Right ventricle myocardium superior (tissue), 1 donor: ENCODE measurements at places on chromosomes 3 and 15. TPM values are rescaled to one million over a fixed set of nuclear protein-coding genes. Genes with fewer than 3 reads are reported as not detected.

- no peak for DNase-seq
Measured at GRCh38 chr15:44319385-44319784, 30.9 kb downstream of the GOLM2 start.

DNA sequence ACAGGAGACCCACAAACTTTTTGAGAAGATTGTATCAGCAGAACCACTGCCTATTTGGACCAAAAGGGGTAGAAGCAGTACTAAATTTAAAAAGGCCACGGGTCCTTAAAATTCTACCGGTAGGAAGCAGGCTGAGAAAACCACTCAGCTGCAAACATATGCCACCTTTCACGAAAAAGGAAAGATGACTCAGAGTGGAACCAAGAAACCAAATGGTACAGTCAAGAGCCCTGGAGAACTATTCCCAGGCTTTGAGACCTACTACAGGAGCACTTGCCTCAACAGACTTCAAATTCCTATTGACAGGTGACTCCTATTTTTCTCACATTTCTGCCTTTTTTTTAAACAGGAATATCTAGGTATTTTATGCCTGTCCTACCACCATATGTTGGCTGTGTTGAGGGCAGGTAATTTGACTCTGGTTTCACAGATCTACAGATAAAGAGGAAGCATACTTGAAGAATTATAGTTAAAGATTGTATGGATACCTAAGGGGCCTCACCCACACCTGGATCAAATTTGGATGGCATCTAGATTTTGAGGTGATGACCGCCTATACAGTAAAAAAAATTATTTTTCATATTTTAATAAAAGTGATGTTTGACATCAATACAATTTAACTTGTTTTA, 10.1 kb downstream of the GOLIM4 start:
- no peak for DNase-seq

GRCh38 chr3:32453346-32453745, 49.3 kb downstream of the CMTM6 start:
- no peak for DNase-seq

DNA sequence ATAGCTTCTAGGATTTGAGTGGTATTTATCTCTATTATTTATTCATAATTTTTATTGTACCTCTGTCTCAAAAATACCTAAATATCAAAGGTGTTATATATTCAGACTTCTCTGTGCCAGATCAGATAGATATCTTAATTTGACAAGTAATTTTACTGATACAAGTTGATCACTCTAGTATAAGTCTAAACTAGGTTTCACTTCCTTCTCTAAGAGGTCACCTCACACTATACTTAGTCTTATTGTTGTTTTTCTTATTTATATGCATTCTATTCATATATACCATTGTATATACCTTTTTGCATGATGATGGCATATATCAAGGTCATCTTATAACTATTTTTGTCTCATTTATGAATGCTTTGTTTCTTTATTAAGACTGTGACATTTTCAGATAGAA, 26.4 kb upstream of the HGD start:
- DNase-seq = no peak

DNA sequence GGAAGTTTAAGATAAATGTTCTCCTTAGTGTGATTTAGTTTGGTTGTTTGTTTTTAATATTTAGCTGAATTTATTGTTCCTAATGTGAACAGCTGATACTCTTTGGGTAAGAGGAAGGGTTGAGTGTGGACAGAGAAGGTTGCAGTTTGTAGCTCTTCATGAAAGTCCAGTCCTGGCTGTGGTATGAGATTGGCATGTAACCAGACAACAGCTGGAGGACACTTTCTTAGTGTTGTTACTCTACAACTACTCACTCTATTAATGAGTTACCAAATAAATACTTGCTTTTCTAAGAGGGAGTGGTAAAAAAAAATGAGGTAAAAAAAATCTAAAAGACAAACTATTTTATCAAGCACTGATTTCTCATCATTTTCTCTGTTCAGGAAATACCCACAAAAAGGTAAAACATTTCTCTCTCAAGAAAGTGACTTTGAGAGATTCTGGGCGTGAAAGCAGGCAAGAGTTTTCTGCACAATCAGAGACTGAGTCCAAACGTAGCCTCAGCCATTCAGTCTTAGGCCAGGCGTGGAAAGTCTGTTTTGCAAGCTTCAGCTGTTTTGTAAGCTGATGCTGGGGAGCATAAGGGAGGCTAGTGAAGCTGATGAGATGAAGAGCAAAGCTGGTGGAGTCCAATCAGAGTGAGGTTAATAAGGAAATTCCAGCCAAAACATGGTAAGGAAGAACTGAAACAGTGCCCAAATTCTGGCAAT, 138.5 kb upstream of the ARPP21 start:
- no peak for DNase-seq

GRCh38 chr3:64852738-64853137, 164.9 kb upstream of the ADAMTS9 start:
- DNase-seq = no peak

- DNase-seq = no peak
Measured at GRCh38 chr3:152399374-152399773, 130.6 kb downstream of the MBNL1 start.

DNA sequence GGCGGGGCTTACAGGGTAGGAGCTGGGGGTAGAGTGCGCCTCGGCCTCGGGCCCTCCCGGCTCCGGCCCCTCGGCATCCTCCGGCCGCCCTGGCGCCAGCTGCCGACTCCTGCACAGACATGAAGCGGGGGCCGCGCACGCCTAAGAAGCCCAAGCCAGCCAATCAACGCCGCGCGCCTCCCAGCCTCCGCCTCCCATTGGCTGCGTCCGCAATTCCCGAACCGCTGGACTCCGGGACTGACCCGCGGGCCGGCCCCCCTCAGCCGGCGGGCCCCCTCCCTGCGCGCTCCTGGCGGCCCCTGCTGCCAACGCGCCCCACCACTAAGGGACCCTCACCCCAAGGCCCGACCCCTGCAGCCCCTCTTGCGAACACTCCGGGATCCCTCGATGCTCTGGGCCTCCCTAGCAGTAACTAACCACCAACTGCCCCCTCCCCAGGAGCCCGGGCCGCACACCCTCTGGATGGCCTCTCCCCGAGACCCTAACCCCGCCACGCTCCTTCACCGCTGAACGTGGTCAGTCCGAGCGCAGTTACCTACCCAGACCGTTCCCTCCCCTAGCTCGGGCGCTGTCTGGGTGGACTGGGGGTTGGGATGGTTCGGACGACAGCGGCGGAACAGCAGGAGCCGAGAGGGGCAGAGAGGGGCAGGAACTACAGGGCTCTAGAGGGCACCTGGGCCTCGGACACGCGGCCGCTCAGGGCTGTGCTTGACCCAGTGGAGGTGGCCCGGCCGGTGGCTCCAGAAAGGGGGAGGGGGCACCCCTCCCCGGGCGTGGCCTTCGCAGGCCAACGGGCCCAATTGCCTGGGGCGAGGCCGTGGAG, 5.0 kb downstream of the GATA2 start:
- DNase-seq = peak; percentile 93

DNA sequence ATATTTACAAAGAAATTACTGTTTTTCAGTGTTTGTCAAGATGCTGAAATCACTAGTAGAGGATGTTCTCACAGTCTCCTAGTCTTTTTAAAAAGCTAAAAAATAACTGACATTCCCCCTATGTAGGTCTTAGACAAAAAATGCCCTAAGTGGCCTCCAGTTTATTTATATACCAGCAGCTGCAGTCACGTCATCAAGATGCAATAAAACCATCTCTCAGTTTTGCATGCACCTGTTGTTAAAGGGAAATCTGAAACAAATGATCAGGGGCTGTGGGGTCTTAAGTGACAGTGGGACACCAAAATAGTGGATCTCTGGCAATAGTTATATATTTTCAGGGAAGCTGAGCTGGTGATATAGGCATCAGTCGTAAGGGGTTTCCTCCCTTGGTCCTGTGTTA, 146.5 kb upstream of the ARPP21 start:
- DNase-seq = no peak

- DNase-seq = no peak
Measured at GRCh38 chr3:189449084-189449483, 182.1 kb upstream of the TP63 start.

DNA sequence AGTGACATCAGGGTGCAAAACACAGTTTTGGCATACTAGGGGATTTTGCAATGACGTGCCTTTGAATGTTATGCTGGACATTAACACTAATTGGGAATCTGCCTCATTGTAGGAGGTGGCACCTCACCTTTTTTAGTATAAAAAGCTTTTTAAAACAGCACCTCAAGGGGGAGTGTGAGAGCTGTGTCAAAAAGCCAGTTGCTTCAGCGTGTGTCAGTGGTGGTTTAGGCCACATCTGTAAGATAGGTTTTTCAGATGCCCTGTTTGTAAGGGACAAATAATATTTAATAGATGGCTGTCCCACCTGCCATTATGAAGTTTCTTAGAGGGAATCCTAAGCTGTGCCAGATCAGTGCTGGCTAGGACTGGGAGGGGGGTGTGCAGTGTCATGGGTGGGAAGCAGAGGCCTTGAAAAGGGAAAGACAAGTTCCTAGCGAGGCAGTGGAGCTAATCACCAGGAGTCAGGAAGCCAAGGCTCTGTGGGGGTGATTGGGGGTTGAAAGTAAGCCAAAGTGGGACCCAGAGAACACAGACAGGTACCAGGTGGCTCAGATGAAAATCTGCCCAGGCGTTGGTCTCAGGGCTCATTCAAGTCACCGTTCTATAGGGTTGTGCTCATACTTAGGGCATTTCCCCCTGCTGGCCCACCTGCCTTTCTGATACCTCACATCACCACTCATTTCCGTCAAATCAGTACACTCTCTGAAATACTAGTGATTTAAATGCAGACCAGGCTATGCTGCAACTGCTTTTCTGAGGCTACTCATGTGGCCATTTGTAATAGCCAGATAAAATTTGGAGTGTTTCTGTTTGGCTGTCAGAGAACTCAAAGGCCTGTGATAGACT, 120.5 kb downstream of the BBX start:
- no peak for DNase-seq

GRCh38 chr15:88835119-88835518, 31.9 kb downstream of the ACAN start:
- no peak for DNase-seq

- DNase-seq = no peak
Measured at GRCh38 chr15:75036212-75036616, 12.8 kb downstream of the PPCDC start.

DNA sequence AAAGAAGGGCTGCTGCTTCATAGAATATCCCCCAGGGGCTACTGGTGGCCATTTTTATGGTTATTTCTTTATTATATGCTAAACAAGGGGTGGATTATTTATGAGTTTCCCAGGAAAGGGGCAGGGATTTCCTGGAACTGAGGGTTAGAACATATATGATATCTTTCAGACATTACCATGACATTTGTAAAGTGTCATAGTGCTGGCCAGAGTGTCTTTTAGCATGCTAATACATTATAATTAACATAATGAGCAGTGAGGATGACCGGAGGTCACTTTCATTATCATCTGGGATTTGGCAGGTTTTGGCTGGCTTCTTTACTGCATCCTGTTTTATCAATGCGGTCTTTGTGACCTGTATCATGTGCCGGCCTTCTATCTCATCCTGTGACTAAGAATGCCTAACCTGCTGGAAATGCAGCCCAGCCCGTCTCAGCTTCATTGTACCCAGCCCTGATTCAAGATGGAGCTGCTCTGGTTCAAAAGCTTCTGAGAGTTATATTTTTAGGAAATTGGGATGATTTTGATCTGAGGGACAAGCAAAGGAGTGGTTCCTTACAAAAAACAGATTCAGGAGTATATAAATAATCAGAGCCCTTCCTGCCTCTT, 9.1 kb upstream of the ZBTB20 start:
- DNase-seq = no peak

DNA sequence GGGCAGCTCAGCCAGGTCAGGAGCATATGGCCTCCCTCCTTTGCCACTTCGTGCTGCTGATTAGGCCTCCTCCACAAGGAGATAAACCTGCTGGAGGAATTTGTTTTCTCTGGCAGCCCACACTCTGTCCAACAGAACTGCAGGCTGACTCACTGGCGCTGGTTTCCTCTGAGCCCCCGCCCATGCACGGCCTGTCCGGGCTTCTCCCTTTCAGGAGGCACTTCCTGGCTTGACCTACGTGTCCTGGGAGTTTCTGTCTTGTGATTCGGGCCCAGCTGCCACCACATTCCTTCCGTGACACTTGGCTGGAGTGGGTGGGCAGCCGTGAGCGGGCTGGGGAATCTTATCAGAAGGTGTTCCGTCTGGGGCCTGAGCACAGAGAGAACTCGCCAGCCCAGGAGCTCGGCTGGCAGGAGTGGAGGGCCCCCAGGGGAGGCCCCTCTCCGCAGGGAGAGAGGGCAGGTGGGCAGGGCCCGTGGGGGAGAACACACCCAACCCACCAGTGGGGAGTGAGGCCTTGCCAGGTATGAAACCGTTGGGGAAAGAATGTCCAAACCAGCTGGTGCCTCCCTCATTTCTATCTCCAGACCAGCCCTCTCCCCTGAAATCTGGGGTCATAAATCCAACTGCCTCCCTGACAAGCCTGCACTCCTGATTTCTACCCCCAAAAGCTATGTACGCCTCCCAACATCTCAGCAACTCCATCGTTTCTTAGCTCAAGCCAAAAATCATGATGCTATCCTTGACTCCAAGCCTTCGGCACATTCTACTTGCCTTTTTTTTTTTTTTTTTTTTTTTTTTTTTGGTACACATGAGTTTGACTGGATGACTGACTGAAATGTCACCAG, 110.6 kb upstream of the MEF2A start:
- peak; percentile 93 for DNase-seq

DNA sequence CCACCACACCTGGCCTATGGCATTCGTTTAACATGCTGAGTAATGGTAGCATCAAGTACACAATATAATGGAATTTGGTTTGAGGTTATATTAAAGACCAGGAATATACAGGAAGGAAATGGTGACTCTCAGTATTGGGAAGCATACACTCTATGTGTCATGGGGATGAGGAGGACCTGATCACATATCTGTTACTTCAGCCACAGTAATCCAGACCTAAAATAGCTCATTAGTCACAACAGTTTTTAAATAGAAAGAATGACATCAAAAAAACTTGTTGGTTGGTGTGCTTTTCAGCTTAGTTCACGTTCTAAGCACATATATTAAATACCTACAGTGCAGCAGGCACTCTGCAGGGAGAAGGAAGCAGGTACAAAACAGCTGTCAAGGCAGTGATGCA, 52.5 kb upstream of the ATP2C1 start:
- no peak for DNase-seq

- no peak for DNase-seq
Measured at GRCh38 chr3:189225431-189225830, 53.7 kb downstream of the TPRG1 start.

DNA sequence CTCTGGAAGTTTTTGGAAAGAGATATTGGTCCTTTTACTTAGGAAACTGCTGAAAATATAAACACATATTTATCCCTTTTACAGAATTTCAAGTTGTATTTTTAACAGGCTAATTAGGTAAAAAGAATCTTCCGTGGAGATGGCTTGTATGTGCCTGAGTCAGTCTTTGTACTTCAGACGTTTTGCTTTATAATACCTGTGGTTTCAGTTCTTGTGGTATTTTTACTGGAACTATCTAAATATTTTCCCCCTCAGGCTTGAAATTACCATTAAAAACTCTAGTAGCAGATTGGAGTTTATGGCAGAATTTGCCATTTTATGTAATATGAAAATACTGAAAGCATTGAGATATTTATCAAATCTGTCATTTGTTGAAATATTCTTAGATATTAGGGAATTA, 151.6 kb upstream of the CGNL1 start:
- no peak for DNase-seq

SNAP23 gene
- 21.2 TPM for total RNA-seq

CCDC9B gene
- 155 TPM for total RNA-seq

SH3GL3 gene
- total RNA-seq = not detected

CD200R1L gene
- not detected for total RNA-seq

IL17RB gene
- total RNA-seq = 1.9 TPM

SPG21 gene
- total RNA-seq = 44.9 TPM

MCF2L2 gene
- 0.51 TPM for total RNA-seq

LSAMP gene
- 5.2 TPM for total RNA-seq

LRRC2 gene
- 122 TPM for total RNA-seq

KLHL40 gene
- 0.11 TPM for total RNA-seq

PLIN1 gene
- 9.9 TPM for total RNA-seq

RBP2 gene
- total RNA-seq = not detected
